ENCODE measurements at places on chromosomes 4 and X. TPM values are rescaled to one million over a fixed set of nuclear protein-coding genes. Genes with fewer than 3 reads are reported as not detected.

DNA sequence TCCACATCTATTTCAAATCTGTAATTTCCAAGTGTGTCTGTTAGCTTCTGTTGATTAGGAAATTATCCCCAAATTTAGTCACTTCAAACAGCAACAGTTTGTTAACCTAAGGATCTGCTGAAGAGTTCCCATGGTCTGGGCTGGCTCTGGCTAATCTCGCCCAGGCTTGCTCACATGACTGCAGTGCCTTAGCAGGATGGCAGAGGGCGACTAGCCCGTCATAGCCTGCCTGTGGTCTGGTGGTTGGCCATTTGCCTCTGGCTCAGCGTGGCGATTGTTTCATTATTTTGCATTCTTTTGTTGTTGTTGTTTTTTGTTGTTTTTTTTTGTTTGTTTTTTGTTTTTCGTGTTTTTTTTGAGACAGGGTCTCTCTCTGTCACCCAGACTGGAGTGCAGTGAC lies 264.0 kb downstream of the TRIML1 start:
- DNase-seq, result no peak

- no peak for DNase-seq
Observed at GRCh38 chr4:41594432-41594831, 56.5 kb downstream of the LIMCH1 start.

DNA sequence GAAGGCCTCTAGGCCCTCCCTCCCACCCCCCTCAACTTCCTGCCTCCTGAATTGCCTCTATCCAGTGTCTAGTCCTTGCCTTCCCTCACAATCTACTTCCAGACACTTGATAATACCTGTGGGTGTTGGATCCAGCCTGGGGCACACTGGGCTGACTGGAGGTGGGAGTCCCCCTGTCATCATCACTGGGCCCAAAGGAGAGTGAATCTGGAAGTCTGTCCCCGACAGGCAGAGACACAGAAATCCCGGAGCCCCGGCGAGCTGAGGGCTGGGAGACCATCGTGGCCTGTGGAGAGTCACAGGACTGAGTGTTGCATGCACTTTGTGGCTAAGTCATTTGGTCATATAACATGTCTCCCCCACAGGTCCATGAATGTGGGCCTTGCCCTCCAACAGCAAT lies 8.4 kb upstream of the SYP start:
- DNase-seq, result no peak

- no peak for DNase-seq
Observed at GRCh38 chrX:134186362-134187121, 50.4 kb upstream of the CCDC160 start.

DNA sequence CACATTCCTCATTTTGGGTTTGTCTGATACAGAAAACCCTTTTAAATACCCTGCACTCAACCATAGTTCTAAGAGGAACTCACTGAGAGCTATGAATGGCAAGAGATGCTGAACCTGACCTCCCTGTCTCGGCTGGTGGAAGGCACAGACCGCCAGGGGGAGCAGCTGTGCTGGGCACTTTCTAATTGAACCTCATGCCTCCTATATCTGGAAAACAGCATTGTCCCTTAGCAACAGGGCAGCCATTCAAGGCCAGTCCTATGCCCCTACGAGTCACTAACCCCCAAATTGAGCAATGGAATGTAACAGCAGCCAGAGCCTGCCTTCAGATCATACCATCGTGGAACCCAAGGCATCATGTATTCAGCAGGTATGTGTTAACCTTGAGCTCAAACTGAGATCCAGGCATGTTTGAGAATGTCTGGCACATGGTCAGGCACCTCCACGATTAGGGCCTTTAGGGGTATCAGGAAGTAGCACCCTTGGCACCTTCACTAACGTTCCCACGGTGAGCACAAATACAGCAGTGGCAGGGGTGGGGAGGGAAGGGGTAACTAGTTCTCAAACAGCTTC lies 5.1 kb downstream of the USP27X start:
- peak; percentile 36 for DNase-seq

DNA sequence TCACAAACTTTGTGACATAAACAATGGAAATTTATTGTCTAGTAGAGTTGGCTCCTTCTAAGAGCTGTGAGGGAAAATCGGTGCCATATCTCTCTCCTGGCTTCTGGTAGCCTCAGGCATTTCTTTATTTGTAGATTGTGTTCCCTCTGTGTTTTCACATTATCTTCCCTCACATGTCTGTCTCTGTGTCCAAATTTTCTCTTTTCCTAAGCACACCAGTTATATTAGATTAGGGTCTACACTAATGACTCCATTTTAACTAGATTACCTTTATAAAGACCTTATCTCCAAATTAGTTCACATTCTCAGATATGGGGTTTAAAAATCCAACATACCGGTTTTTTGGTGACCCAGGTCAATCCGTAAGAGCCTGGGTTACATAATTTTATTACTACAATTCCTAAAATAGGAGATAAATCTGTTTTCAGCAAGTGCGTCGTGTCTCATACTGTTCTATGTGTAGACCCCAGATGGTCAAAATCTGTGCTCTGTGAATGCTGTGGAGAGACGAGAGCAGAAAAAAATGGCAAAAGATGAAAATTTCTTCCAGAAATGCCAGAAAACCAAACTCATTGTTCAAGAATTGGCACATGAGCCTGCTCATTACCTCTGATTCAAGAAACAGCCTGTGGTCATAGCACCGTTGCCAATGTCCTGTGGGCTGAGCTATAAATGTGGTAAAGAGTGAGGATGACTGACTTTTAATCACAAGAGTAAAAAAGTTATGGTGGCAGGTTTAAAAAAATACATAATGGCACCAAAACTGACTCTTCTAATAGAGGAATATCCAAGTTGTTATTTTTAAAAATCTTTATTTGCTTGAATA lies 574.7 kb downstream of the PCDH7 start:
- no peak for DNase-seq

GRCh38 chr4:152590179-152591031 lies 54.5 kb upstream of the FBXW7 start:
- peak; percentile 65 for DNase-seq

- no peak for DNase-seq
Observed at GRCh38 chrX:106243376-106243775, 75.3 kb downstream of the PWWP3B start.

DNA sequence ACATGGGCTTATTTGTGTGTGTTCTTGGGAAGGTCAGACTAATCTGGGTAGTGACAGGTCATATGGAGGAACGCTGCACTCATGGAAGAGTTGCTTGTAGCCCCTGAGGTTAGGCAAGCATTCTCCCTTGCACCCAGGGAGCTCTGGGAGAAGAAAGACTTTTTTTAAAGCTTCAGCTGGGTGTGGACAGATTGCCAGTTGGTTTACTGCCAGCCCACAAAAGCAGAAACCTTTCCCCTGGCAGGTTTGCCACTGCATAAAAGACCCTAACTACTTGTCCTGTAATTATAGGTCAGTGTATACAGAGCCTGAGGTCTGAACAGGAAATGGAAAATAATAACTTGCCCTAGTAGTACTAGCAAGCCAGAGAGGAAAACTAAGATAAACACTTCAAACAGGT lies 7.4 kb upstream of the NFKB1 start:
- DNase-seq, result no peak

DNA sequence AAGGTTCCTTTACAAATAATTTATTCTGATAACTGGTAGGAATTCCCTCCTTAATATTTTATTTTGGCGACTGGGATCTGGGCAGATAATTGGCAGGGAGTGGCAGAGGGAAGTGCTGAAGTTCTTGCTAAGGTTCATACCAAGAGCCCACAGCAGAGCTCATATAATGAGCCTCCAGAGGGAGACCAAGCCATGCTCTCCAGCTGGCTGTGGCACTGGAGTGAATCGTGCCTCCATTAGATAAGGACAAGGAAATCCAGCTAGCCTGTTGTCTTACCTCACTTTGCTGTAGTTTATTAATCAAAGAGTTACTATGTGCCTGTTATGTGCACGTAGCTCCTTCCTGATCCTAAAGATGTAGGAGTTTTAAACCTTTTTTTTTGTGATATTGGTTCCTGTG lies 1.3 kb downstream of the ASB12 start:
- peak; percentile 5 for DNase-seq

- no peak for DNase-seq
Observed at GRCh38 chrX:37755025-37755424, 24.8 kb upstream of the CYBB start.

GRCh38 chrX:134886002-134886596 lies 104.7 kb upstream of the SMIM10 start:
- DNase-seq, result no peak

DNA sequence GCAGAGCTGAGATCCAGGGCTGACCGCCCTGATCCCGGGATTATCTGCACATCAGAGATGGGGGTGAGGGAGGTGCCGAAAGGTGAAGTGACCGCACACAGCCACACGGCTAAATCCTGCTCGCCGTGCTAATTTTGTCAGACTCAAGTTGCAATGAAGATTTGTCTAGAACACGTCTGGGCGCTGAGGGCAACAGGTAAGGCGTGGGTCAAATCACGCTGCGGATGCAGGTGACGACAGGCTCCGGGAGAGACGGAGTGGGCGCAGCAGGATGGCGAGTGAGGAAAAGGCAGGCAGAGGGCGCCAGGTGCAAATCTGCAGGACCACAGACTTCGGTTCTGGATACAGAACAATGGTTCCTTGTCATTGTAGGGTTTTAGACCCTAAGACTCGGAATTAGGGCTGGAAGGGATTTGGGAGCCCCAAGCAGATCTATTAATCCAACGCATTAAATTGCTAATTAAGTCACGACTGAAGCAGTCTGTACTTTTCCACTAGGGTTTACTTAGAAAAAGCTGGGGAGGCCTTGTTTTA lies 1.9 kb upstream of the TBC1D14 start:
- DNase-seq, result peak; percentile 47

- peak; percentile 84 for DNase-seq
Observed at GRCh38 chr4:8261851-8262535, 7.6 kb upstream of the HTRA3 start.

DNA sequence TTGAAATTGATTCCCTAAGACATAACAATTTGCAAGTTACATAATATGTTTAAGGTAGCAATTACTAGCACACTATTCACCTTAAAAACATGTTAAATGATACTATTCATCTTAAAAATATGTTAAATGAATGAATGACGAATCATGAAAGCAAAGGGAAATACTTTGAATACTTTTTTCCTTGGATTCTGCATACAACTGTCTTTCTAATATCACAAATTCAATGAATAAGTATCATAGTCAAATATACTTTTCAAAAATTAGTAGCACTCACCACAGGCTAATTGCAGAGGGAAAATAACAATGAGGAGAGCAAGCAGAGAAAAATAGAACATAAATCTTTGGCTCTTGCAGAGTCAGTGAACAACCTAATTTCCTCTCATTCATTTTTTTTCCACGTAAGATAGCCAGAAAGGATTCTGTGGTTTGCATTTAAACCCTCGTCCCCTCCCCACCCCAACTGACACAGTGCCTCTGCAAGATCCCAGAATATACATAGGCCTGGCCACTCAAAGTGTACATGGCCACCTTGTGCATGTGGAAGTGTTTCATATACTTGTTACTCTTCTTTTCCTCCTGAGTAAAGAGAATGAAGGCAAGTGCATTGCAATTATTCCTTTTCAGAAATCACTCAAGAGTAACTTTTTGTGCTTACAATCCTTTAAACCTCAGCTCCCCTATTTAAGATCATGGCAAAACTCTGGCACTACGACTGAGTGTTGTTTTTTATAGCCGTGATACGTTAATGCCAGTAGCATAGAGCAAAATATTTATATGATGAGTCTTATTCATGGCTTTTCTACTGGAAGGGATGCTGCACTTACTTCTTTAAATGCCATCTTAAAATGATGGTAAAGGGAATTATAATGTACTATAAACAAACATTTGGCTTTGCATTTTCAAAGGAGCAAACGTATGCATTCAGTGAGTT lies 236.4 kb downstream of the PDGFC start:
- DNase-seq, result no peak

GRCh38 chr4:124139044-124139443 lies 573.5 kb downstream of the ANKRD50 start:
- DNase-seq, result no peak

DNA sequence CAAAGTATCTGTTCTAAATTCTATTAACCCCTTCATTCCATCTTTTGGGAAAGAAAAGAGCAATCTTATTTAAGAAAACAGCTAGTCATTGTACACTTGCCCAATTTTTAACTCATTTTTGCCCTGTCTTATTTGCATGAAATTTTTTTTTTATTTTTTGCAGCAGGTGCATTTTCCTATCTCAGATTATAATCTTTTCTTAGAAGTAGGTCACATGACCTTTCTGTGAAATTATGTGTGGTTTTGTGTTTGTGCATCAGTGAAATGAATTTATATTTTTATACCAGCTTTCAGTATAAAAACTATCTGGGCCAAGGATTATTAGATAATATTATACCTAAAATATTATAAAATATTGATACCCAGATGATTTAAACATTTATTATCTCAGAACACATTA lies 145.6 kb downstream of the INPP4B start:
- DNase-seq, result no peak

- peak; percentile 4 for DNase-seq
Observed at GRCh38 chr4:23213198-23213597, 520.5 kb downstream of the GBA3 start.

- no peak for DNase-seq
Observed at GRCh38 chr4:120902925-120903324, 19.6 kb downstream of the PRDM5 start.

- DNase-seq, result no peak
Observed at GRCh38 chrX:42273387-42273786, 350.0 kb upstream of the CASK start.

FREM3 gene
- total RNA-seq, result not detected

GSX2 gene
- total RNA-seq, result 0.34 TPM

RASL11B gene
- total RNA-seq, result 21.2 TPM

GPR173 gene
- total RNA-seq, result 1.3 TPM

MAGEB10 gene
- total RNA-seq, result not detected

S100G gene
- not detected for total RNA-seq

FAAH2 gene
- 6.2 TPM for total RNA-seq

PLP1 gene
- total RNA-seq, result not detected

All from SJCRH30 (cell line).